Chondrocyte (in vitro differentiated cells): ENCODE measurements at places on chromosomes 11 and 22.
A peak's percentile ranks its signal among the peaks of the same experiment; 100 is the strongest.

DNA sequence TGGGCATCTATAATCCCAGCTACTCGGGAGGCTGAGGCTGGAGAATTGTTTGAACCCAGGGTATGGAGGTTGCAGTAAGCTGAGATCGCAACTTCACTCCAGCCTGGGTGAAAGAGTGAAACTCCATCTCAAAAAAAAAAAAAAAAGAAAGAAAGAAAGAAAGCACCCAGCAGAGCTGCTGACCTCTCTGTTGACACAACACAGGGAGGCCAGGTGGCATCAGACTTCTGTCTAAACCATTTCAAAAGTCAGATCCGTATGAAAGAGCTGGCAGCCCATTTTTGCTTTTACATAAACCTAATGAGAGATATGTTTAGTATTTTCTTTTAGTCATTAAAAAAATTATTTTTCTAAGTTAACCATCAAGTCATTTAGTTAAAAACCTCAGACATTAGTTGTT is 64.4 kb upstream of the RRM1 start:
- DNase-seq: no peak

DNA sequence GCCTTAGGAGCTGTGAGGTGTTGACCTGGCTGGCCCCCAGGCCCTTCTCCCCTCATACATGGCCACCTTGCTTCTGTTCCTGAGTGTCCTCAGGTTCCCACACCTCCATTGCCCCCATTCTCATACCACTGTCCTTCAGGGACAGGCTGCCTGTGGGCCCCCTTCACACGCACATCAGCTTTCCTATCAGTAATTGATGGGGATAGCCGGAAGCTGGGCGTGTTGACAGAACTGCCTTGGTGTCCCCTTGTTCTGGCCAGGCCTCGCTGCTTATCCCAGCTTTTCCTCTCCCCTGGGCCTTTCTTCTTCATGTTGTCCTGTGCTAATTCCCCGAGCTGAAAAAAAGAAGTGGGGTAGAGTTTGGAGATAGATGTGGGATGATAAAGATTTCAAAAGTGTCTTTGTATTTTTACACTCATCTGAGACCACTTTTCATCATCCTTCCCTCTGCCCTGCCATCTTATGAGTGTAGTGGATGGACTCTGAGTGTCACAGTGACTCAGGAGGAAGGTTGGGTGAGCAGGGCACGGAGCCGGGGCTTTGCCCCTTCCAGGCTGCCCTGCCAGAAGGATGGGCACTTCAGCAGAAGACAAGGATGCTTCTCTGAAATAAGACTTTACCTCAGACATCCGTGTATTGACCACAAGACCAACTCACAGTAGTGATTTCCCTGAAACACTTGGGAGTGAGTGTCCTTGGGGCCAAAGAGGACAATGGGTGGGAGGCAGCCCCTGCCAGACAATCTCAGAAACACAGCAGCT is 42.8 kb downstream of the MED15 start:
- DNase-seq: no peak

DNA sequence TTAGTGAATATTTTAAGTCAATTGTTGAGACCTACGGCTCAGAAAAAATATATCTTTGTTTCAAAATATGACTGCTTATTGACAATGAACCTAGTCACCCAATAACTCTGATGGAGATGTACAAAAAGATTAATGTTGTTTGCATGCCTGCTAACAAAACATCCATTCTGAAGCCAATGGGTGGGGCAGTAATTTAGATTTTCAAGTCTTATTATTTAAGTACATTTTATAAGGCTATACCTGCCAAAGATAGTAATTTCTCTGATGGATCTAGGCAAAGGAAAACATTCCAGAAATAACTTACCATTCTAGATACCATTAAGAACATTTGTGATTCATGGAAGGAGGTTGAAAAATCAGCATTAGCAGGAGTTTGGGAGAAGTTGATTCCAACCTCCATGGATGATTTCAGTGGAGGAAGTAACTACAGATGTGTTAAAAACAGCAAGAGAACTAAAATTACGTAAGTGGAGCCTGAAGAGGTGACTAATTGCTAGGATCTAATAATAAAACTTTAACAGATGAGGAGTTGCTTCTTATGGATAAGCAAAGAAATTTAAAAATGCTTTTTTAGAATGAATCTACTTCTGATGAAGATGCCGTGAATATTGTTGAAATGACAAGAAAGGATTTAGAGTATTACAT is 26.4 kb upstream of the OR8D2 start:
- DNase-seq: no peak

DNA sequence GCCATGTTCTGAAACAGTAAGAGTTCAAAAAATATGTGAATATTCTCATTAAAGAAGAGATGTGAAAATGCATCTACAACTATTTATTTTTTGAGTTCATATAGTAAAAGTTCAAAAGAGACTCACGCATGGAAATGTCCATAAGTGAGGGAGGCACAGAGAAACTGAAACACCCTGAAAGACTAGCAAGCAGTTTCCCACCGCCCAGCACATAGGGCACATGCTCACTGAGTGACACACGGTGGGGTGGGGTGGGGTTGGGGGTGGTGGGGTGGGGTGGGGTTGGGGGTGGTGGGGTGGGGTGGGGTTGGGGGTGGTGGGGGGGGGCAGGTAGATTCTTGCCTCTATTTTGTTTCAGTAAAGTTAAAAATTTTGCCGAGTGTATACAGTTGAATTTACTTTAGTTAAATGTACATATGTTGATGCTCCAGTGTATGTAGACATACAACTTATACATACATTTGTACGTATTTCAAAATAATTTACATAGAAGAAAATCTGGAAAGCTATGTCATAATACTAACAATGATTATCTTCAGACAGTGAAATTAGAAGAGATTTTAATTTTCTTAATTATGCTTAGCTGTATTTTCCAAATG is 6.3 kb downstream of the CCDC34 start:
- no peak for DNase-seq

DNA sequence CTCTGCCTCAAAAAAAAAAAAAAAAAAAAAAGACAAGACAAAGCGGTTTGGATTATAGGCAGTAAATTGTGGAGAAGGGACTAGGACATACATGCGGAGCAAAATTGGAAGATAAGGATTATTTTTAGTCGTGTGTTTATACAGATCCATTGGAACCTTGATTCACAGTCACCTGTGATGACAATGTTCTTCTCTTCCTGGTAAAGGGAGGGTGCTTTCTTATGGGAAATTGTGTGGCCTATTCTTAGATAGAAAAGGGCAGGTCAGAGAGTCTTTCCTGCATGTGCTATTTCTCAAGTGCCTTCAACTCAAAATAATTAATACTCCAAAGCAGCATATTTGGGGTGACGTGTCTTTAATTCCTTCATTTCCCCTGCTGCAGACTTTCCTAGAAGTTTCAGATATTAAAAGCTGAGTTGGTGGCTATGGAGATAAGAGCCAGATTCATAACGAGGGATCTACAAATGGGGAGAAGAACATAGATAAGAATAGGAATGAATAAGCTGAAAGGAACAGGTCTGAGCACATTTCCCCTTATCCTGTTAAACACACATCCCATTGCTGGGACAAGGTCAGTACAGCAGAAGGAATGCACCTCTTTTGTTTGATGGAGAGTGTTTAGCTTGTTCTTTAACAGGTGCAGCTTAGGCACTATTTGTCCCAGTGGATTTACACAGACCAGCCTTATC is 22.5 kb downstream of the GSTT2B start:
- DNase-seq: no peak

DNA sequence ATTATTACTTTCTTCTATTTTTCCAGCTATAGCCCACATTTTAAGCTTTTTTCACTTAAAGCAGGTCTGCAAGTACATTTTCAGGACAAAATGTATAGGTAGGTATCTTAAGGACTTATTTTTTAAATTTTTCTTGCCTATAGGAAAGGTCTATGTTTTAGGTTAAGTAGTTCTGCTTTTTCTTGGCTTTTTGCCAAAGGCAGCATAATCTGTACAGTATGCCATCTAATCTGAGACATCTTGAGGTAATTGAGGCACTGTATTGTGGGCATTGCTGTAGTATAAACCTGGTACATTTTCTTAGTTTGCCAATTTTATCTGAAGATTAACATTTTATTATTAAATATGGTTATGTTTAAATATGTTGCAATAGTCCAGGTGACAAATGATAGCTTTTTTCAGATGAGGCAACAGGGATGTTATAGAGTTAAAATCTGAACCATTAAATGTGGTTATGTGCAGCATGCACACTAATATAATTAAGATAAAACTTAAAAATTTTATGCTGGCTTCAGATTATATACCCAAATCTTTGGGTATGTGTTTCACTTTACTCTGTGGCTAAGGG is 42.9 kb downstream of the QSER1 start:
- no peak for DNase-seq

GRCh38 chr22:26756675-26757293 is 99.4 kb downstream of the MIAT start:
- DNase-seq: no peak

GRCh38 chr11:79441461-79441875 is 638 bp upstream of the TENM4 start:
- DNase-seq: no peak

DNA sequence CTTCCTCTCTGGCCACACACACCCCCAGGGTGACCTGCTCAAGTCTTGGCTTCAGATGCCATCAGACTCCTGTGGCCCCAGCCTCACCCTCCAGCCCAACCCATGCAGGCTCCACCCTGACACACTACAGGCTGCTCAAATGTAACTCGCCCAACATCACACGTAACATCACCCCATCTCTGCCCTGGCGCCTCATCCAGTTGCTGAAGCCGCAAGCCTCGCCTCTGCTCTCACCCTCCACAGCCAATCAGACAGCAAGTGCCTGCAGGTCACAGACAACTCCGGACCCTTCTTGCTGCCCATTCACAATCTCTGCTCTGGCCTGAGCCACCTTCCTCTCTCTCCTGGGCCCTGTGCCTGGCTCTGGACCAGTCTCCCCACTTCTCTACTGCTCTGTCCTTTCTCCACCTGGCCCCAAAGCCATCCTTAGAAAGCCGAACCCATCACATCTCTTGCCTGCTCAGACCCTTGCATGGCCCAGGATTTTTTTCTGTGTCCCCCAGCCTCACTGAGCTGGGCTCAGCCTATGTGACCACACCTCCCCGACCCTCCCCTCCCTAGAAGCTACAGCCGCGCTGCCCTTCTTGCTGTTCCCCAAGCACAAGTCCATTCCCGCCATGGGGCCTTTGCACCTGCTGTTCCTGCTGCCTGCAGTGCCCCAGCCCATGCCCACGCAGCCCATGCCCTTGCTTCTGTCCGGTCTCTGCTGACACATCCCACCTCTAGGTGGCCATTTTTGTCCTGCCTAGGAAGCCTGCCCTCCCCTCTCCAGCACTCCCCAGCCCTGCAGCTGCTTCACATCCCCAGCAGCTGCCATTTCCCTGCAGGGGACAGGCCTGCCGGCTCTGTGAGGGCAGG is 333.9 kb downstream of the CTTN start:
- DNase-seq: peak; percentile 84

- no peak for DNase-seq
These were observed 195.6 kb downstream of the GRIK4 start for GRCh38 chr11:120707098-120707497.

DNA sequence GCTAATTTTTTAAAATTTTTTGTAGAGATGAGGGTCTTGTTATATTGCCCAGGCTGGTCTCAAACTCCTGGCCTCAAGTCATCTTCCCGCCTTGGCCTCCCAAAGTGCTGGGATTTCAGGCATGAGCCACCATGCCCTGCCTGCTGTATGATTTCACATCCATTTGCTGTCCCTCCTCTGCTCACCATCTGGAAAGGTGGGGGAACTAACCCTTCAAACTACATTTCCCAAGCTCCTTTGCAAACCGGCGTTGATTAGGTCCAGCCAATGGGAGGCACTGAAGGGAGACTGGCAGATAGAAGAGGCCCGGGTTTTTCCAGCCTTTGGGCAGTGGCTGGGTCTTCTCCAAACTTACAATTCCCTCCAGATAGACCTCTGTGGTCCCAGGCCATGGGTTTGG is 19.3 kb downstream of the RFPL1 start:
- DNase-seq: peak; percentile 25

DNA sequence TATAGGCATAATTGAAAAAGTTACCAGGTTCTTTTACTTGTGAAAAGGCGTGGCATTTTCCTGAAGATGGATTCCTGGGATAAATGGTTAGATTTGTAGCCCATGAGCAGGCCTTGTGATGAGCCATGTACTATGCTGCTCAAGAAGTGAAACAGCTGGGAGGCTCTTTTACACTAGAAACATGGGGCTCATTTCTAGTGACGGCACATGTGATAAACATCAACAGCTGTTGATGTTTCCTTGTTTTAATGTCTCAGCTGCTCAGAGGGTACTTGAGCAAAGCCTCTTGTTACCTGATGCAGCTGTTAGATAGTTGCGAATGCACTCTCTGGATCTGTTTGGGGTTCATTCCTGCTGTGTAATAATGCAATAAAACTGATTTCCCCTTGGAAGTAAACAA is 396.8 kb downstream of the GUCY1A2 start:
- no peak for DNase-seq

DNA sequence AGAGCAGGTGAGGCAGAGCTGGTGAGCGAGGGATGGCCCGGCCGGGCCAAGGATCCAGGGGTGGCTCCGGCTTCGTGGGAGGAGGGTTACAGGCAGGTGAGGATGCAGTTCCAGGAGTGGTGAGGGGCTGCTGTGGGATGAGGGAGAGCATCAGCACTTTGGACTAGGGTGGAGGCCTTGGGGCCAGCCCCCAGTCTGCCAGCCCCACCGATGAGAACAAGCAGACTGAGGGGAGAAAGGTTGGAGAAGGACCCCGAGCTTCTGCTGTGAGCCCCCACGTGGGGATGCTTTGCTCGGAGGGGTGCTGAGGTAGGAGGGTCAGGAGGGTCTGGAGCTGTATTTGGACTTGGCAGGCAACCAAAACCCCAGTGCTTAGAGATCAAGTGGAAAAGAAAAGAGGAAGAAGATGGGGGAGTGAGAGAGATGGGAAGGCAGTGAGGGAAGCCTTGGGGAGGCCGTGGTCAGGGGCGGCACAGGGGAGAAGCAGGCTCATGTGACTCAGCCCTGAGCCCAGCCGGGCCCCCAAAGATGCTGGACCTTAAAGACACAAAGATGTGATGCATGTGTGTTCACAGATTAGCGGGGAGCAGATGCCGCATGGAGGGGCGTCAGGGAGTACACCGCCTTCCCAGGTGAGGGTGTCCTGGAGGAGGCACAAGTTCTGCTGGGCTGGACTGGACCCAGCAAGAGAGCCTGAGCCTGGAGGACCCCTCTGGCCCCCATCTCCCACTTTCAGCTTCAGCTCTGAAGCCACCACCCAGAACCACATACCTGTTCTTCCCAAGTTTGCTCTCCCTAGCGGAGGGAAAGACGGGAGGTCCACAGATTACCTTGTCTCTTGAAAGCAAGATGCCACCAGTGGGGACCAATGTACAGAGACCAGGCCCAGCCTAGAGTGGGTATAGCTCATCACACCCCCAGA is 91.3 kb downstream of the CDKN1C start:
- peak; percentile 72 for DNase-seq

- no peak for DNase-seq
These were observed 539.6 kb upstream of the LRRC4C start for GRCh38 chr11:41999066-41999465.

DNA sequence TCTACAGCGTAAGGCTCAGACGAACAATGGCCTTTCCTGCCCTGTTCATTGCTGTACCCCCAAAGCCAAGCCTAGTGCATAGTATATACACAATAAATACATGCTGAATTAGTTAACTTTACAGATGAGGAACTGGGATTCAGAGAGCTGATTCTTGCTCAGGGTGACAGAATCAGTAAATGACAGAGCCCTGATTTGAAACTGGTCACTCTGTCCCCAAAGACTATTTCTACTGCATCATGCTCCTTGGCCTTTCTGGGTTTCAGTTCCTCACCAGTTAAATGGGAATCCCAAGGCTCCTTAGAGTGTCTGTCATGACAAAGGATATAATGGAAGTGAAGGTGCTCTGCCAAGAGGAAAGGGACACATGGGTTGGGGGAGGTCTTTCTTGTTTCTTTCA is 50.5 kb upstream of the TSKU start:
- no peak for DNase-seq
